Anterior cingulate cortex (tissue), 58 donors: ENCODE measurements at places on chromosomes 5 and 9.

GRCh38 chr9:125521462-125522327, 185.3 kb downstream of the MAPKAP1 start:
- no peak for DNase-seq

- DNase-seq, result no peak
Observed at GRCh38 chr5:67350185-67350584, 153.6 kb upstream of the CD180 start.

GRCh38 chr5:65061250-65061973, 292.7 kb downstream of the CWC27 start:
- DNase-seq, result no peak

GRCh38 chr9:126211441-126212074, 115.1 kb upstream of the MVB12B start:
- DNase-seq, result no peak

DNA sequence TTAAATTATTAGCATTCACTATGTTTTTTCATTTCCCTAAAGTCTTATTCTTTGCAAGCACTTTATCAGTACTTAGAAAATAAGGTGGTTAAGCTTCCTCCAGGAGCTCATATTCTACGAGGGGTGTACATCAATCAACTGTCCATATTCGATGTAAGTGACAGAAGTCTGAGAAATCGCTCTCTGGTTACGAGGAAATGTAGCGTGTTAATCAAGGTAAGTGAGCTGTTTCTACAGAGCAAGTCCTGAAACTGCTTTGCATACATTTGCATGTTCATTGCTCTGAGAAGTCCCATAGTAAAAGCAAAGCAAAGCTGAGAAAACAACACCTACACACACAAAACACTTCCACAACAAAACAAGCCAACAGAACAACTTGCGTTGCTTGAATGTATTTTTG, 893.9 kb upstream of the DMAC1 start:
- DNase-seq, result no peak

GRCh38 chr5:84306601-84307000, 78.1 kb downstream of the EDIL3 start:
- no peak for DNase-seq

DNA sequence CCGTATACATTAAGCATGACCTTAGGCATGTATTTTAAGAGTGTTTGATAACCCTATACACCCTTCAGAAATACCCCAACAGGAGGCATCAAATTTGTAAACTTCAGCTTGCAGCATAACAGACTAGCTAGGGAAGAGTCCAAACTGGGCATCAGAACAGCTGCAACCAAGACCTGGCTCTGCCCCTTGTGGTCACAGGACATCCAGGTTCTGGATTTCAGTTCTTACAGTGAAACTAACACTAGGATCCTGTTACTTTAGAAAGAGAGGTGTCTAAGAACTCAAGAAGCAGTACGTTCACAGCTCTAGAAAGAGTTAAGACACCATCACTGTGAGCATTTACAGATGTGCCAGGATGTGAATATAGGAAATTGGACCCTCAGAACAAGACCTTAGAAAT, 229.8 kb downstream of the BNC2 start:
- DNase-seq, result no peak
